Mucosa of descending colon (tissue), 3 donors: ENCODE measurements at places on chromosomes 13 and 19.

DNA sequence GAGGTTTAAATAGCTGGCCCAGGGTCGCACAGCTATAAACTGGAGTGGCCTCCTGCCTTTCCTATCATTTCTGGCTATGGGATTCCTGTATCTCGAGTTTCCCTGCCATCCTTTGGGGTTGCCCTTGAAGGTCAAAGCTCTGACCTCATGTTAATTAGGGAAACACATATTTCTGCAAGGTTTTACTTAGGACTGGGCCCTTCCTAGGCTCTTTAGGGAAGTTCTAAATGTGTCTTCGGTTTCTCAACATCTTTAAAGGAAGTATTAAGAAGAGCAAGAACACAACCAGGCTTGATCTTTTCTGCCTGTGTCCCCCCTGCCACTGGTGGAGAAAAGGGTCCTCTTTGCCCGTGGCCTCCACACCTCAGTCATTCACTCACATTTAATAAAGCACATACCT lies 10.8 kb downstream of the LCP1 start:
- DNase-seq, result no peak

DNA sequence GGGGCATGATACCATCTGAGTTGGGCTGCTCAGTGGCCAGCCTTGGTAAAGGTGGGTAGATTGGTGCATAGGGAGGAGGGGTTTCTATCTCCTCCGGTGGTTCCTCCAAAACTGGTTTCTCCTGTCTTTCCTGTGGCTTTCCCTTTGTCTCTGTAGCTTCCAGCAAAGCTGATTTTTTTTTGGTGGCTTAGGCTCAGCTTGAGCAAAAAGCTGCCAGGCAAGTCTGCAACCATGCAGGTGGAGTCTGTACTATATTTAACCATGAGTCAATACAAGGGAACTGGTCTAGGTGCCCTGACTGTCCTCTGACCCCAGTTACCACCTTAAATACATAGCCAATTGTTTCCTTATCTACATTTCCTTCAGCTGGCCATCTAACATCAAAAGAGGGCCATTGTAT lies 64.0 kb upstream of the ZNF681 start:
- no peak for DNase-seq

DNA sequence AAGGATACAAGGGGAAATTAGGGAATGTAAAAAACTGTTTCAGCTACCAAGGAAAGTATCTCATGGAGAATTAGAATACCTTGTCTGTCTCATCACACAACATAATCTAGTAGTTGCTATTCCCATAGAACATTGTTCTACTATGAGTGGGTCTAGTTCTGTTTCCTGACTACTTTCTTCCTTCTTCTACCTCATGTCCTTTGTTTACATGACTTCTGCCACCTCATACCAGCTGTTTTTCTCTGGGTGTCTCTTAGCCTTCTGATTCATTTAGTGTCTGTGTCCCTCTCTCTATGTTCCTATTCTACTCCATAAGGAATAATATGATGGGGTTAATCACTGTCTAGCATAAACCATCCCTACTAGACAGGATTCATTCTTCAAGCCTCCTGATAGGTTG lies 887.3 kb downstream of the DIAPH3 start:
- no peak for DNase-seq

GRCh38 chr19:33532859-33533460 lies 11.4 kb upstream of the PEPD start:
- no peak for DNase-seq

DNA sequence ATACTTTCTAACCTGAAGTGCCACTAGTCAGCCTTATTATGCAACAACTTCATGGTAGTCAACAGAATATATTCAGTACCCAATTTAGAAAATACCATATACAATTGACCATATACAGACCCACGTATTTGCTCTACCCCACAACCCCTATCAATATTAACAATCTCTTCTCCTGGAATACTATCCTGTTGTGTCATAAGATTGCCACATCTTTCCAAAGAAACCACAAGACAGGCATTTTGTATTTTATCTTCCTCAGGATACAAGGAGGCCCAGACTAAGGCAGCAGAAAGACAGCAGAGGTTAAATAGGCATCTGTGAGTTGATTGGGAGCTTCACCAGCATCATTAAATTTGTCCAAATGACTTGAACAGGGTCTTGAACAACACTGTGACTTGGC lies 4.5 kb downstream of the SPART start:
- no peak for DNase-seq

- no peak for DNase-seq
Observed at GRCh38 chr13:89755729-89756492, 1591.6 kb upstream of the MIR17HG start.
